ENCODE measurements at places on chromosomes 5 and 9.

DNA sequence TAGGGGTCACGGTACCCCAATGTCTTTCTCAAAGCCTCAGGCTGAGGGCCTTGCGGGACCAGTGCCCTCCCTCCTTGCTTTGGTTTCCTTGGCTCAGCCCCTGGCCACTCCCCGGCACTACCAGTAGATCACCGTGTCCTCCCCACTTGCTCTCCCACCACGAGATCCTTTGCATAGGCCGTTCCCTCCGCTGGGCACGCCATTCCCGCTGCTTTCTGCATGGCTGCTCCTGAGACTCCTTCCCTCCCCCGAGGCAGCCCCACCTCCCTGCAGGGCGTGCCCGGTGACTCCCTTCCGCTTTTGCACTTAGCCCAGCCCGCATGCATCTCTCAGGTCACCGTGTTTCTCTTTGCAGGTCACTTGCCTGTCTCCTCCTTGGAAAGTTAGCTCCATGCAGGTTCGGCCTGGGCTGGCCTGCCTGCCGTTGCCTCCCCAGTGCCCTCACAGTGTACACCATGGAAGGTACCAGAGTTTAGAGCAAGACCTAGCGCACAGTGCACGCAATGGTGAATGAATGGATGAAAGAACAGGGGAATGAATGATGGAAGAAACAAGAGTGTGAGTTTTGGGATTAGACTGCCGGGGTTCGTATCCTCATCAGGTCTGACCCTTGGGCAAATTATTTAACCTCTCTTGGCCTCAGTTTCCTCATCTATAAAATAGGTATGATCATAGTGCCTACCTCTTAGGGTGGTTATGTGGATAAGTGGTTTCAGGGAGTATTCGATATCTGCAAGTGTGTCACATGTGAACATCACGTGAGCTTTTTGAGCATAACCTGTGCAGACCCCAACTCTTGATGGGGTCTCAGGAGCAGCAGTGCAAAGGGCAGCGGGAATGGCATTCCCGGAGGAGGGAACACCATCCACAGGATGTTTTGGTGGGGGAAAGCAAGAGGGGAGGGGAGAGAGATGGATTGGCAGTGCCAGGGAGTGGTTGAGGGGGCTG lies 214.3 kb downstream of the C9orf50 start:
- no peak for DNase-seq

- DNase-seq = no peak
These were observed 821.3 kb upstream of the TYRP1 start for GRCh38 chr9:11871852-11872251.

DNA sequence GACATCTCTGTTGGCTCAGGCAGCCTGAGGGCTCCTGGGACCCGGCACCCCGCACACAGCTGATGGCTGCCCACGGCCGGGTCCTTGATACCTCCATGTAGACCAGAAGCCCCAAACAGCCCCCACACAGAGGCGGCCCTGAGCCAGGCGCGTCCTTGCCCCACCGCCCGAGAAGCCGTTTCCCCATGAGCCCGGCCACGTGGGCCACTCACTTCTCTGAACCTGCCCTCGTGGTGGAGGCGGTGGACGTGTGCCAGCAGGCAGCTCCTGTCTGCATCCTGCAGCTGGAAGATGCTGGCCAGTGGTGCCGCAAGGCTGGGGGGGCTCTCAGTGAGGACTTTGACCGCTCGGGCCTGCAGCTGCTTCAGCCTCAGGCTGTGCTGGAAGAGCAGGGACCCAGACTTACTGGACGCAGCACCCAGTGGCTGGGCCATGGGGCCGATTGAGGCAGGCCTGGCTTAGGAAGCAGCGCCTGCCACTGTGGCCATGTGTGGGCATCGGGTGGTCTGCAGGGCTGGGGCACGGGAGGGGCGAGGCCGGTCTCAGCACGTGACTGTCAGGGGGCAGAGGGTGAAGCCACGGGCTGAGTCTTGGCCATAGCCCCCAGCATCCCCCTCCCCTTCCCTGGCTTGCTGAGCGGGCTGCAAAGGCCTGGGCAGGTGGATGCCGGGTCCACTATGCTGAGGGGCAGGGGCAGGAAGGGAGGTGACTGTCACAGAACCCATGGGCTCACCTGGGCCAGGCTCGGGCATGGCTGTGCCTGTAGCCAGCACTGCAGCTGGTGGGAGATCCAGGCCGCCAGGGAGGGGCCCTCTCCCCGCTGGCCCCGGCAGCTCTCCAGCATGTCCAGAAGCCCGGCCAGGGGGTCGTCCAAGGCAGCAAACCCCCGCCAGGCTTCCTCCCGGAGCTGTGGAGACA lies 50.0 kb downstream of the EXD3 start:
- no peak for DNase-seq

DNA sequence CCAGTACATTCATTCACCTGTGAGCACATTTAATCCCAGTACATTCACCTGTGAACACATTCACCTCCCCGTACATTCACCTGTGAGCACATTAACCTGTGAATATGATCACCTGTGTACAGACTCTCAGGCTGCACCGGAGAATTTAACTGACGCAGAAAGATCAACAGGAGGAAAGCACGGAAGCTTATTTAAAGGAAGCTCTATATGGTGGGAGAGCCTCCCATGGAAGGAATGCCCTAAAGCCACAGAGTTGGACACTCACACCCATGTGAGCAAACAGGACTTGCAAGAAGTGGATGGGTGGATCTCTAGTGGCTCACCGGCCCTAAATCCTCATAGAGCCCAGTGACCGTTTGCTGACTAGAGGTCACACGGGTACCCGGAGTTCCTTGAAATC lies 38.2 kb downstream of the TRIP13 start:
- DNase-seq = no peak

DNA sequence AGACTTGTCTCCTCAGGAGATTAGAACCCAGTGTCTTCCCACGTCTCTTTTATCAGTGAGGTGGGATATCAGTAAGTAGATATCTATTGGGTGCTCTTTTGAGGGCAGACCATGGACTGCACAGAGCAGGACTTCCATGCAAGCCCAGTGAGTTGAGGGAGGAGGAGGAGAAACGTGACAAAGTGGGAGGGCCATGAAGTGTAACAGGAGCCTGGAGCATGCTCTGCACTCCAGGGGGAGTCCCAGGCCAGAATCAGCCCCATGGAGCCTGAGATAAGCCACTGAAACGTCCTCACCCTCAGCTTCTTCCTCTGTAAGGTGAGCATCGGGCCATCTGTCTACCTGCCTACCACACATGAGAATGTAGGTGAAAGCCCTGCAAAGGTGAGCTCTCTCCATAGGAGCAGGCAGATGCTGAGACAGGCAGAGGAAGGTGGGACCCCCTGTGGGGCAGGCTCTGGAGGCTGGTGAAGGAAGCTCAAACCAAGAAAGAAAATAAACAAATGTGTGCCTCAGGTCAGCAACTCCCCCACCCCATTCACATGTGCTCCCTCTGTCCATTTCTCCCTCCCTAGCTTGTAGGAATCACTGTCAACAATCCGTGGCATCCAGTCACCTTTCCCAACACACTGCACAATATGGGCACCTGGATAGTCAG lies 87.4 kb downstream of the NRG2 start:
- no peak for DNase-seq
